Common myeloid progenitor, CD34-positive (primary cell): ENCODE measurements at places on chromosomes 11 and 22.

- DNase-seq, result no peak
Measured at GRCh38 chr11:93034031-93034722, 64.7 kb downstream of the MTNR1B start.

GRCh38 chr22:21719024-21719423, 16.6 kb downstream of the YPEL1 start:
- no peak for DNase-seq

DNA sequence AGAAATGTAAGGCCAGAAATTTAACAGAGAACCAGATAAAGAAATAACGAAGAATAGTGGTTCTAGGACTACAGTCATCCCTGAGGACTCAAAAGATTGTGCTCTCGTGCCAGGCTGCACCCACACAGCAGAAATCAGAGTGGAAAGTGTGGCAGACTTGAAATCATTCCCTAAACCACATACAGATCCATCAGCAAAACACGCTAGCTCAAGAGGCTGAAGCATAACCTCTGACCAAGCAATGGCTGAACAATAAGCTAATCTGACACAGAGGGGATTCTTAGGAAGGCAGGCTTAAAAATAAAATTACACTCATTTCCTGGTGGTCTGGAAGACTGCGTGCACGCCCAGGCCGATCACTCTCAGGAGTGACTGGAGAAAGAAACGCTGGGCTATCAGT, 19.0 kb downstream of the NCF4 start:
- DNase-seq, result no peak

DNA sequence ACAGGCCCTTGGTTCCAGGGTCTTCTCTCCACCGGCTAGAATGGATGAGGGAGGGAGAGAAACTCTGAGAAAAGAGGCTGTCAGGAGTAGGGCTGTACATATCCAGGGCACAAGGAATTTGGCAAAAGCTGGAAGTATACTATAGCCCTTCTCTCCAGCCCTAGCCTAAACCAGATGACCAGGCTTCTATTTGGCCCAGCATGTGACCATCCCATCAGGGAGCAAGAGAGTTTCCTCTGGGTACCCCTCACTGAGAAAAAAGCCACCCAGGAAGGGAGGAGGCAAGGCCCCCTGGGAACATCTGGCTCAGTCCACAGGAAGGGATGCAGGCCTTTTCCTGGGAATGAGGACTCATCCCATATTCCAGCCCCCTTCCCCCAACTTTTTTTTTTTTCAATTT, 8.3 kb downstream of the CD44 start:
- DNase-seq, result no peak

DNA sequence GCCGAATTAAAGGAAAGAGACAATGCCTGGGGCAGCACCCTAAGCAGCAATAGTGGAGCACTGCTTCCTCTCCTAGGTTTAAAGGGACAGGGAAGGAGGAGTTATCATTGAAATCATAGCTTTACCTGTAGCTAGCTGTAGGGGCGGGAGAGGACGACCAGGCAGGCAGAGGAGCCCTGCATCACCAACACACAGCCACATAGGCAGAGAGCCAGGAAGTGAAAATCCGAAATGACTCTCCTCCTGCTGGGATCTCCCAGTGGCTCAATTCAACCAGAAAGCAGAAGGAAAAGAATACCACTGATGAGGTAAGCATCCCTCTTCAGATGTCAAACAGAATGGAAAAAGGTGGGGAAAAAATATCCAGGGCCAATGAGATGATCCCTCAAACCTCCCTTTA, 20.4 kb downstream of the MRGPRX4 start:
- DNase-seq, result no peak

- peak; percentile 9 for DNase-seq
Measured at GRCh38 chr11:126573325-126573978, 218.0 kb downstream of the ST3GAL4 start.

- peak; percentile 29 for DNase-seq
Measured at GRCh38 chr11:2913019-2913431, 16.2 kb downstream of the PHLDA2 start.

GRCh38 chr22:19917389-19918138, 24.0 kb upstream of the COMT start:
- no peak for DNase-seq

GRCh38 chr11:12862696-12863469, 146.2 kb upstream of the RASSF10 start:
- DNase-seq, result no peak

DNA sequence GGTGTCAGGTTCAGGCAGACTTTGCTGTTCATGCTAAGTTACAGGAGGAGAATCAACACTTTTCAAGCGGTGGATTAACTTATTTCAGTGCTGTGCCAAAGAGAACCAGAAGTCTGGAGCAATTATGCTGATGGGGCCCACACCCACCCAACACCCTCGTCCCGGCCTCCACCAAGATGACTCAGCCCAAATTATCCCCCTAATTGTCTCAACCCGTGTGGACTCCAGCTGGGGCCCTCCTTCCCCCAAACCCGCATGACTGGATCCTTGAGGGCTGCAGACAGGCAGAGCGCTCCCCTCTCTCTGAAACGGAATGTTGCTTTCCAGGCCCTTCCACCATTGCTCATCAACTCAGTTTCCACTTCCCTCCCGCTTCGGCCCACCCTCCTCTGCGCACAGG, 34.6 kb upstream of the MN1 start:
- peak; percentile 40 for DNase-seq

DNA sequence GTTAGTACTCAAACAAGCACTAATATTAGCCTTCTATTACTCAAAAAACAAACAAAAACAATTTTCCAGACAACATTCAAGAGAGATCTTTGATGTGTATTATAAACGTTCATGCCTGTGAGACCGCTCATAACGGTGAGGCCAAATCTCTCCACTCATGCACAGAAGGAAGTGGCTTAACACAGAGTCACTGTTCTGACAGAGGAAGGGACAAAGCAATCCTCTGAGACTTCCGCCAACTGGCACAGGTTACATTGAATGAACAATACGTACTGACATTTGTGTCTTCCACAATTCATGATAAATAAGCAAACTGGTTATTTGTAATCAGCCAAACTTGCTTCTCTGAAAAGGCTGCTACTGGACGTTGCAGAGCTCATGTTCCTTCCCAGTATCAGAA, 30.5 kb downstream of the CHKA start:
- DNase-seq, result peak; percentile 76

GRCh38 chr22:36433318-36434231, 45.8 kb upstream of the MYH9 start:
- DNase-seq, result no peak

GRCh38 chr11:9783986-9784385, 120.1 kb downstream of the SWAP70 start:
- DNase-seq, result no peak

- no peak for DNase-seq
Measured at GRCh38 chr11:72534371-72535193, 100.3 kb upstream of the CLPB start.

DNA sequence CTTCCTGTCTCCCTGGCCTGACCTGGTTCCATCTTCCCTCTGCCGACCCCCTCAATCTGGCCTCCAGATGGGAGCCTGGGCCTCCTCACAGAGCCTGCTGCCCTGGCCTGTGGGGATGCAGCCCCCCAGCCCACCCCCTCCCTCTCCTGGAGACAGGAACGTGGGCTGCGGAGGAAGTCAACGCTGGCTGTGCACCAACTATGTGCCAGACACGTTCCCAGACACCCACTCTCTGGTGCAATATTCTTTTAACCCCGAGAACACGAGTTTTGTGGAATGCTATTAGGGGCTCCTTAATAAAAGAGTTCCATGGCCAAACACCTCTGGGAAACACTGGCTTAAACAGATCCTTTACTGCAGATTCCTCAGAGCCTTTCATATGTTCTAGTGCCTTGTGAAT, 15.9 kb downstream of the WNT11 start:
- no peak for DNase-seq

DNA sequence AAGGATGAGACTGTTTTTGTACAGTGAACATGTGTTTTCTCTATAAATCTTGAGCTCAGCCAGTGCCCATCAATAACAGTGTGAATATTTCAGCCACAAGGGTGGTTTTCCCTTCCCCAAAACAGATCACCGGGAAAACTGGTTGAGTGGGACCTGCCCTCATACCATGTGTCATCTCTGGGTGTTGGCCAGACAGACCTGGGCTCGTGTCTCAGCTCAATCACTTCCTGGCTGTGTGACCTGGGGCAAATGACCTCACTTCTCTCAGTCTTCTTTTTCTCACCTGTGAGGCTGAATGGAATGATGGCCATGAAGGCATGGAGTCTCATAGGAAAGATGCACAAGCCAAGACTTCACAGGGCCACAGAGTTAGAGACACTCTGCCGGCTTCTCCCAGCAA, 74.7 kb downstream of the COMMD9 start:
- DNase-seq, result no peak

- DNase-seq, result no peak
Measured at GRCh38 chr11:2210366-2211112, 38.9 kb upstream of the TH start.

GRCh38 chr11:33387996-33388395, 130.8 kb downstream of the HIPK3 start:
- DNase-seq, result no peak
